ENCODE measurements at places on chromosomes 13 and 19. TPM values are rescaled to one million over a fixed set of nuclear protein-coding genes. Genes with fewer than 3 reads are reported as not detected.
A peak's percentile ranks its signal among the peaks of the same experiment; 100 is the strongest.

The GALP gene
- total RNA-seq: not detected

The ETV2 gene
- not detected for total RNA-seq

The TEX101 gene
- total RNA-seq: not detected

DNA sequence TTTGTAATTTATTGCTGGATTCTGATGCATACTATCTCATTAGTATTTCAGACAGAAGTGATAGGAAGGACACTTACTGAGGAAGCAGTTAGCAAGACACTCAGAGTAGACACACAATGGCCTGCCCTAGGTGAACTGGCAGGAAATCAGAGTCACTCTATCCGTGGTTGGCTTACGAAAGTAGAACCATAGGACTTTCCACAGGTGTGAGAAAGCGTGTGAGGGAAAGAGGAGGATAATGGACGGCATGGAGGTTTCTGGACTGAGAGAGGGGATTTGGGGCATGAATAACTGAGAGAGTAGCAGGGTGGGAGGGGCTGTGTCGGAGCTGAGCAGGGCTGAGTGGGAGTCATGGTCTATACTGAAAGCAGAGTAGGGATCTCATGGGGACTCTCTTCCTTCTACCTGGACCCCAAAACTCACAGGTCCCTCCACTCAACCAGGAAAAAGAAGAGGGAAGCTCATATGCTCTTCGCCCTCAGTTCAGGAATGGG lies 18.7 kb upstream of the EID2 start:
- no peaks in the 10 kb centered on the region for H3K27me3 ChIP-seq
- H3K27ac ChIP-seq: no peak overlapping the region
- no peak for DNase-seq

DNA sequence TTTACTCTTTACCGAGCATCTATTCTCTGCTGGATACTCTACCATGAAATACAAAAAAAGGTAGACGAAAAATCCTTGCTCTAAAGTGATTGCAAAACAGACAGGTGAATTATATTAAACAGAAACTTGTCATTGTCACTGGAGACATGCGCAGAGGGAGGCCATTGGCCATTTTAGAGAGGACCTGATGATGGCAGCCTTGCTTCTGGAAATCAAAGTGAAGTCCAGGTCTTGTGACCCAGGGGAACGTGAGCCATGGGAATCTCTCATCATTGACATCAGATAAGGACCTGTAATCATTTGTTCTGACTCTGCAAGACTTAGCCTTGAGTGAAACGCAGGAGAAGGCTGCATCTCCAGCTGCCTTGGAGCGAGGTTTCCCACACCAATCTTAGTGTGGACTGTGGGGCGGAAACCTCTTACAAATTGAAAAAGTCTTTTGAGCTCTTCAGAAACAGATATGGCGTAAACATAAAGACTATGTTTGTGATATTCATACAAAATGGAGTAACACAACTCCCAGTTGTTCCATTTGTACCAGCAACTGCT lies 16.8 kb upstream of the SLC46A3 start:
- no peaks in the 10 kb centered on the region for H3K4me1 ChIP-seq
- no peak for DNase-seq
- no peak overlapping the region for H3K4me3 ChIP-seq
- H3K27ac ChIP-seq: no peak overlapping the region
- H3K36me3 ChIP-seq: no peaks in the 10 kb centered on the region

GRCh38 chr13:62551588-62551987 lies 1135.9 kb upstream of the PCDH20 start:
- no peaks in the 10 kb centered on the region for H3K36me3 ChIP-seq
- no peaks in the 10 kb centered on the region for H3K4me1 ChIP-seq
- H3K27ac ChIP-seq: no peak overlapping the region

DNA sequence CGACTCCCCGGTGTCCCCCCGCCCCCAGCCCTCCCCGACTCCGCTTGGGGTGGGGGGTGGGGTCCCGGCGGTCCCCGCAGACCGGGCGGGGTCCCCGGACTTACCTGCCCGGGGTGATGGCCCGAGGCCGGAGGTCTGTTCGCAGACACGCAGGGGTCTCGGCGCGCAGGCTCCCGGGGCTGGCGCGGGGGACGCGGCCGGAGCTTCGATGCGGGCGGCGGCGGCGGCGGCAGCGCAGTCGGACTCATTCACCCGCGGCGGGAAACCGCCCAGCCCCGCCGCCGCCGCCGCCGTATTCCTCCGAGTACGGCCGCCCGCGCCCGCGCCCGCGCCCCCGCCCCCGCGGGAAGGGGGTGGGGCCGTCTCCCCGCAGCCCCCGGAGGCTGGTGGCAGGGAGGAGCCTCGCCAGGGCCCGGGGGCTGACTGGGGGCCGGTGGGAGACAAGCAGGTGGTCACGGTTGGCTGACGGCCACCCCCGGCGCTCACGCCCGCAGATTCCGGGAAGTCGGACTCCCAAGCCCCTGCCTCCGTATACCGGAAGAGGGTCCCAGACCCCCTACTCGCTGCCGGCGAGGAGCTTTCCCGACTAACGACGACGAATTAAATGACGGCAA lies at the start of gene C2CD4C:
TSS of gene C2CD4C (minus strand) at position 246 of the 614 bp plus-strand sequence. CDS start 786 bp downstream, outside the sequence.
- no peaks in the 10 kb centered on the region for H3K36me3 ChIP-seq
- no peak within 1 kb of the TSS for H3K27ac ChIP-seq
- H3K4me1 ChIP-seq: peaks cover 17% of the 10 kb centered on the region
- no peak within 1 kb of the TSS for H3K4me3 ChIP-seq
- H3K27me3 ChIP-seq: no peaks in the 10 kb centered on the region
- no peak for DNase-seq

GRCh38 chr13:84831666-84832657 lies 949.7 kb upstream of the SLITRK1 start:
- no peak overlapping the region for H3K27ac ChIP-seq
- no peak overlapping the region for H3K4me3 ChIP-seq
- no peaks in the 10 kb centered on the region for H3K27me3 ChIP-seq
- no peaks in the 10 kb centered on the region for H3K4me1 ChIP-seq
- H3K36me3 ChIP-seq: no peaks in the 10 kb centered on the region

DNA sequence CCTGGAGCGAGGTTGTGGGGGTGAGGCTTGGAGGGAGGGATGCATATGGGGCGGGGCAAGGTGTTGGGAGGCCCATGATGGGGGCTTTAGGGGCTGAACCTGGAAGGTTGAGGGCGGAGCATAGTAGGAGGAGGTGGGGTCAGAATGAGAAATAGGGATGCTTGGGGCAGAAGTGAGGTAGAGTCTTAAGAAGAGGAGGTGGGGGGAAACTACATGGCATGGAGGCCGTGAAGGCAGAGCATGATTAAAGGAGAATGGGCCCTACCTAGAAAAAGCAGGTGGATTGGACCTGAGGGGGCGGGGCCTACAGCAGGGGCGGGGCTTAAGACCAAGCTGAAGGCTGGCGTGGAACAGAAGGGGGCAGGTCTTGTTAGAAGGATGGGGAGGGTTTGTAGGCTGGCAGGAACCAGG lies 799 bp downstream of the NR1H2 start:
- peak; percentile 39 for DNase-seq
- peaks cover 48% of the 10 kb centered on the region for H3K36me3 ChIP-seq
- peaks cover 31% of the 10 kb centered on the region for H3K4me1 ChIP-seq
- no peak overlapping the region for H3K27ac ChIP-seq

GRCh38 chr19:40646743-40647254 lies 43.7 kb downstream of the NUMBL start:
- H3K4me1 ChIP-seq: peaks cover 18% of the 10 kb centered on the region
- H3K27ac ChIP-seq: peak overlapping the region; percentile 57
- no peak for DNase-seq
- H3K27me3 ChIP-seq: no peaks in the 10 kb centered on the region
